ENCODE measurements at places on chromosomes 2 and 18. TPM values are rescaled to one million over a fixed set of nuclear protein-coding genes. Genes with fewer than 3 reads are reported as not detected.

- DNase-seq, result no peak
Measured at GRCh38 chr2:8510519-8510918, 171.3 kb upstream of the ID2 start.

DNA sequence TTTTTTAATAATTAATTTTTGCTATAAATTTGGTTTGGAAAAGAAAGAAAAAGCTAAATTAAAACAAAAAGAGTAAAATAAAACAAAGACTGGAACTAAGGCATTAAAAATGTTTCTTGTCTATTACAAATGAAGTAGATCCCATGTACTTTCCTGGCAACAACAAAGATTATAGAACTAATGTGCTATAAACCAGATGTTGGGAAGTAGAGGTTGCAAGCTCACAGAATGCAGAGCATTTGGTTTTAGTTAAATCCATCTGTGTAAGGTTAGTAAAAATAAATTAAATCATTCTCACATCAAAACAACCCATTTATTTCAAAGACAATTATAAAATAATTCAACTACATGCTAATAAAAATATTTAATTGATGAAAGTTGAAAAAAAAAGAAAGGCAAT lies 157.2 kb upstream of the ZC3H15 start:
- no peak for DNase-seq

DNA sequence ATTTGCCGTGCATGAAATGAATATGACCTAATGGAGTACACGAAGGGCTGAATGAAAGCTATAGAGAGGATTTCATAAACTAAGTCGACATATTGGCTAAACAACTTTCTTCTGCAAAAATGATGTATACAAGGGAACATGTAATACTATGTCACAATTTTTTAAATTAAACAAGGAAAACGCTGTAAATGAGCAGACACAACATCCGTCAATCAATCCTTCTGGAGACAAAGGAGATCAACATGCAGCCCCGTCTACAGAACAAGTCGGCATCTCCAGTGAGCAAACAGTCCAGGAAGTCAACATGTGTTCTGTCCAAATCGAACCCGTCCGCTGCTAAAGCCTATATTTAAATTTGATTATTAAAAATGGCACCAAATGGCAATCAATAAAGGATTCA lies 180.8 kb downstream of the TCF4 start:
- DNase-seq, result no peak

DNA sequence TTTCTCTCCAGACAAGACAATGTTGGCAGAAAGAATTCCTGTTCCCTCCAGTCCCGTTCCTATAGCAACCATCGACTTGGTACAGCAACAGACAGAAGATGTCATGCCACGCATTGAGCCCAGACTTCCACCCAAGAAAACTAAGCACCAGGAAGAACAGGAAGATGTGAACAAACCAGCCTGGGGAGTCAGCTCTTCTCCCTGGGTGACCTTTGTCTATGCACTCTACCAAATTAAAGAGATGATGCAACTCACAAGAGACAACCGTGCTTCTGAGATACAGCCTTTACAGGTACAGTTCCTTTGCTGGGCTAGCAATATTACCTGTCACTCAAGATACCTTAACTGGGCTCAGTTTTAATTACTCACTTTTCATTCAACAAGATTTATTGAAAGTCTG lies 37.1 kb downstream of the NEMP2 start:
- no peak for DNase-seq

DNA sequence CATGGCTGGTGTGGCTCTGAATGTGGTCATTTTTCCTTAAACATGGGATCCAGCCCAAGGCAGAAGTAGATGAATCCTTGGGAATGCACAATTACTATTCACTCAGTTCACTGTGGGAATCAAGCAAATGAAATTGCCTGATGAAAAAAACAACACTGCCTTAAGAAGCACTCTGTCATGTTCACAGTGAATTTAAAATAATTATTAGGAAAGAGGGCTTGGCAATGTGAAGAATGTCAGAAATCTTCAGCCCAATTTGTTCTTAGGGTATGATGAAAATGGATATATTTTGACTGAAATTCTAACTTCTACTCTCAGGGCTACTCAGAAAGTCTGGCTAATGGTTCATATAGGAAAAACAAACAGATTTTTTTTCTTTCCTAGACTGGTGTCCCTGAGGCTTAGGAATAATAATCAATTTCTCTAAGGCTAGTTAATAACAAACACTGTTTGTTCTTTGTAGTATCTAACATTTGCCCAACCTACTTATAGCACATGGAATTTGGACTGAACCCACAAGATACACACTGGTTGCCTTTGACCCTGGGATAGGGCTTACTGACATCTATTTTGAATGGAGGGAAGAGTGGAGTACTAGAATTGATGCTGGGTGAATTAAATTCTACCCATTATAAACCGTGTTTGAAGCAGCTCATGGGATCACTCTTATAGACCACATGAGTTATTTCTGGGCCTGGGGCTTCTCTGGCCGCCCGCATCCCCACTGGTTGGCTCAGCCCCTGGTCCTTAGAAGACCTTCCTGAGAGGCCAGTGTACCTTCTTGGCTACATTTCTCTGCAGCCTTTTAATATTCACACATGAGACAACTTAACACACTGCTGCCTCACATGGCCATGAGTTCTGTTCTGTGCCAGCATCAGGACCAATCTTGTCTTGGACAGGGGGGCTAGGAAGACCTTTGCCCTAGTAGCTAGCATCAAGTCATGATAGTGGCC lies 8.3 kb upstream of the MRPL33 start:
- no peak for DNase-seq

DNA sequence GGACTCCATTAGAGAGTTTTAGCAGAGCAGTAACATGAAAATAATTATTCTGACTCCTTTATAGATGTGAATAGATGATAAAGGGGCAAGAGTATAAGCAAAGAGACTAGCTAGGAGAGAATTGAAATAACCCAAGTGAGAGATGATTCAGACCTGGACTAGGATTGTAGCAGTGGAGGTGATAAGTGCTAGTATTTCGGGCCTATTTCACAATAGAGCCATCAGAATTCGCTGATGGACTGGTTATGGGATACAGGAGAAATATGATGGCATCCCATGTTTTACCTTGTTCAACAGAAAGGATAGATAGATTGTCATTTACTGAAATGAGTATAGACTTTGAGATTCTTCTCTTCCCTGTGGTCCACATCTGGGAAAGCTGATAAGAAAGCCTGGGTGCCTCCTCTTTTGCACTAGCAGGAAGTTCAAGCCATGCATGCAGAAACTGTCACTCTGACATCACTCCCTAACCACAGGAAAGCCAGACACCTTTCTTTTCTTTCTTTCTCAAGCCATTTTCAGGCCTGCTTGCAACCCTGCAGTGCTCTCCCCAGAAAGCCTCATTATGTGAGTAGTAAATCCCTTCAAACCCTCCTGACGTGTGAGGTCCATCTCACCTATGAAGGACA lies 25.3 kb downstream of the DYNAP start:
- DNase-seq, result no peak

DNA sequence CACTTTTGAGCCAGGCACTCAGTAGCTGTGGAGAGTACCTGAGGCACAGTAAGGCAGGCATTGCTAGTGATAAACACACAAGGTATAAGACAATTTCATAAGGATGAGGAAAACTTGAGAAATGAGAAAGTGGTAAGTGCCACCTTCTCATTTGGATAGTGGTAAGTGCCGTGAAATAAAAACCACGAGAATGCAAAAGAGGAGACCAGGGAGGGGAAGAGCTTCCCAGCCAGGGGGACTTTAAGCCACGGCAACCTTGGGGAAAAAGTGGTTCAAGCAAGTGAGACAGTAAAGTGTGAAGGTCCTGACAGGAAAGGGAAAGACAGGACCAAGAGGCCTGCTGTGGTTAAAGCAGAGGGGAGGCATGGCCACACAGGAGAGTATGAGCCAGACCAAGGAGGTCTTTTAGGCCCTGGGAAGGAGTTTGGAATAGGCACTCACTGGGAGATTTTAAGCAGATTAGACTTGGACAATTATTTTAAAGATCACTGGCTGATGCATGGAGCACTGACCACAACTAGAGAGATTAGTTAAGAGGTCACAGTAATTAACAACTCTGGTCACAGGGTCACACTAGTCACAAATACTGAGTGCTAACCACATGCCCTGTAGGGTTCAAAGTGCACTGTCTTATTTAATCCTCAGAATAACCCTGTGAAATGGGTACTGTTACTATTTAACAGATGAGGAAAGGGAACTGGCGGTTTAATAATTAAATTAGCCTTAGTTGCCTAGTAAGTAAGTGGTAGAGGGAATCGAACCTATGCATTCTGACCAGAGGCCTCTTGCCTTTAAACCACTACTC lies 50.1 kb downstream of the THOC1 start:
- no peak for DNase-seq

GRCh38 chr2:202530038-202530437 lies 104.7 kb upstream of the FAM117B start:
- DNase-seq, result no peak

GRCh38 chr2:45781464-45781811 lies 130.0 kb downstream of the PRKCE start:
- DNase-seq, result no peak

DNA sequence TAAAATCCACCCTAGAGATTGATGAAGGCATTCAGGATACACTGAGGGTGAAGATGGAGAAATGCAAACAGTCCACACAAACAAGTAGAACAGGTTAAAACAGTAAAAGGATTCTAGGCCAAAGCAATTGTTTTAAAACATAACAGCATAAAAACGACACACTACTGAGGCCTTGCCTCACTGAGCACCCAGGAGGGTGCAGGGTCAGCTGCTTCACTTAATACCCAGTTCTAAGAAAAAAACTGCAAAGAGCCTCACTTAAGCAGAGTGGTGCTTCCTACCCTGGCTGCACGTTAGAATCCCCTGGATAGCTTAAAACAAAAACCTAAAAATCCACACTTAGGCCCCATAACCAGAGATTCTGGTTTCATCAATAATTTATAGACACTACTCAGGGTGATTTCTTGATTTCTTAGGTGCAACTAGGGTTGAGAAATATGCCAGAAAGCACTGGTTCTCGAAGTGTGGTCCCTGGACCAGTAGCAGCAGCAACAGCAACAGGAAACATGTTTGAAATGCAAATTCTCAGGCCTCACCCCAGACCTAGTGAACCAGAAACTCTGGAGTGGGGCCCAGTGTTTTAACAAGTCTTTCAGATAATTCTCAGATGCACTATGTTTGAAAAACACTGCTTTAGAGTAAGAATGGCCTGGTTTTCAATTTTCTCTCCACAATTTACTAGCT lies 279.1 kb downstream of the ZEB2 start:
- DNase-seq, result no peak

GRCh38 chr2:120524174-120524573 lies 178.2 kb downstream of the INHBB start:
- no peak for DNase-seq

DNA sequence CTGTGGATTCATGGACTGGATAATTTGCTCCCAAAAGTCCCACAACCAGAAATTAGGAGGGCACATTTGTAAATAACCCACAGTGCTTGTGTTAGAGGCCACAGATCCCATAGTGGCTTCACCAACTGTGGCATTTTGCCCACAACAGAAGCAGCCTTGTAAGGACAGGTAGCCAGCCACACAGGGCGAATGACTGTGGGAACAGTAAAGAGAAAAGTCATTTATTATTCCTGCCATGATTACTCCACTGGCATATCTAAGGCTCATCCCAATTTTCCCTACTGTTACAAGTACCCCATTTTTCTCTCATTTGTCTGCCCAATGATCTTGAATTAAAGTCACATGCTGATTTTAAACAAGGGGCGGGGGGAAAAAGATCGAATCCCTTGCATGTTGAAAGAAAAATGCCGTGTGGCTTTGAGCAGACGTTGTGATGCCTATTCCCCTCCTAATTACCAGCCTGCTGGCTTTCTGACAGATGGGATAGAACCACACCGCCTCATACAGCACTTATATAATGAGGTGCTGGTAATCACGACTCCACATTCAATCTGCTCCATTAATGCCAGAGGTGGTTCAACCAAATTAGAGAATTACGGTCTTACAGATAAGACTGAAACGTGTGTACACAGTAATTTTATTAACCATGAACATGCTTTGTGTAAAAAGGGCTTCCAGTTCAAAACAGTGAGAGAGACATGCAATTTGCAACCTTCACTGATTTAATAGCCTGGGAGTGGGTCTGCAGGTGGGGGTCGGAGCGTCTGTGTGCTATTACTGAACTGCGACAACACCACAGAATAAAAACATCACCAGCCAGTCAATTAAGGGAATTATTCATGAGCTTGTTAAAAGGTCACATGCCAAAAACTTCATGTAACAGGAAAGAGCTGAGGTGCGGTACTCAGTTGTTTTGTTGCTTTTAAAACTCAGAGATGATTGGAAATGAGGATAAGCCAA lies 196.0 kb downstream of the TMEM163 start:
- DNase-seq, result no peak

DNA sequence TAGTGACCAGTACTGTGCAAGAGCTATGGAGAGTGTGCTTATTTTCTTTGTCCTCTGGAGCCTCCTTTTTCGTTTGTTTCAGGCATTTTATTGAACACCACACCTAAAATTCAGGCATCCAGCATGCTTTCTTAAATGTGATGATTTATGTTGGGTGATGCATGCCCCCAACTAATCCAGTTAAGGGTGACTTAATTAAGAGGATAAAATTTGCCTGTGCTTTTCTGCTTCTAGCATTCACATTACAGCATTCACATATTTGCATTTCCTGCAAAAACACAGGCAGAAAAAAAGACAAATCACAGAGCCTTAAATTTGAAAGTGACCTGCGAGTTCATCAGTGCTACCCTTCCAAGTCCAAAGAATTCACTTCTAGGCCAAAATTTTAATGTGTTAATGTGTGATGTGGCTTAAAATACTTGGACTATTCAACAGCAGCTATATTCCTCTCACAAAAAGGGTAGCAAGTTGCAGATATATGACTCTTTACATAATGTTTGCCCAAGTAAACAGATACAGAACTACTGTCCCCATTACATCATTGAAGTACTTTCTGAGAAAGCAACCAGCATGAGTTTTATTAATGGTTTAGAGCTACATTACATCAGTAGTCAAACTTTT lies 286.5 kb downstream of the THSD7B start:
- DNase-seq, result no peak

DNA sequence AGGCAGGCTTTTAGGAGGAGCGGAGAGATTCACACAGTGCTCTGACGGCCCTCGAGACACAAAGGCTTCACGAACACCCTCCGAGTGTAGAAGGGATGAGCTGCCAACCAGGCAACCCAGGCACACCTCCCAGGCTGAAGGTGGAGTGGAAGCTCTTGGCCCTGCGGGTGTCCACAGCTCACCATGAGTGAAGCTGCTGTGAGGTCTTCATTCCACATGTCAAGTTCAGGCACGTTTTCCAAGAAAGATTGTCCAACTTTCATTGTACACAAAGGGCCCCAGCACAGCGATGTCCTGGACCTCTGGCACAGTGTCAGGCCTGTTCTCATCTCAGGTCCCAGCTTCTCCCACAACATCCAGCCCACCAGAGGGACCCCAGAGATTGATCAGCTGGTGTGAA lies 13.4 kb downstream of the PARD6G start:
- no peak for DNase-seq

DNA sequence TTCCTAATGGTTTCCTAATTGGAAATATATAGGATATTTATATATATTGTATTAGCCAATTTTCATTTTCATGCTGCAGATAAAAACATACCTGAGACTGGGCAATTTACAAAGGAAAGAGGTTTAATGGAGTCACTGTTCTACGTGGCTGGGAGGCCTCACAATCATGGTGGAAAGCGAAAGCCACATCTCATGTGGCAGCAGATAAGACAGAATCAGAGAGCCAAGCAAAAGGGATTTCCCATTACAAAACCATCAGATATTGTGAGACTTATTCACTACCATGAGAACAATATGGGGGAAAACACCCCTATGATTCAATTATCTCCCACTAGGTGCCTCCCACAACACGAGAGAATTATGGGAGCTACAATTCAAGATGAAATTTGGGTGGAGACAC lies 242.5 kb upstream of the NETO1 start:
- DNase-seq, result no peak

Gene C2orf81
- total RNA-seq, result 1.8 TPM

Gene HMSD
- total RNA-seq, result not detected

Gene ACTR3
- total RNA-seq, result 121 TPM

Gene FOXD4L1
- total RNA-seq, result not detected
